Central memory CD4-positive, alpha-beta T cell (primary cell): ENCODE measurements at places on chromosomes 16 and 17.

- no peak for DNase-seq
Observed at GRCh38 chr17:74699236-74699635, 13.5 kb downstream of the CD300LF start.

DNA sequence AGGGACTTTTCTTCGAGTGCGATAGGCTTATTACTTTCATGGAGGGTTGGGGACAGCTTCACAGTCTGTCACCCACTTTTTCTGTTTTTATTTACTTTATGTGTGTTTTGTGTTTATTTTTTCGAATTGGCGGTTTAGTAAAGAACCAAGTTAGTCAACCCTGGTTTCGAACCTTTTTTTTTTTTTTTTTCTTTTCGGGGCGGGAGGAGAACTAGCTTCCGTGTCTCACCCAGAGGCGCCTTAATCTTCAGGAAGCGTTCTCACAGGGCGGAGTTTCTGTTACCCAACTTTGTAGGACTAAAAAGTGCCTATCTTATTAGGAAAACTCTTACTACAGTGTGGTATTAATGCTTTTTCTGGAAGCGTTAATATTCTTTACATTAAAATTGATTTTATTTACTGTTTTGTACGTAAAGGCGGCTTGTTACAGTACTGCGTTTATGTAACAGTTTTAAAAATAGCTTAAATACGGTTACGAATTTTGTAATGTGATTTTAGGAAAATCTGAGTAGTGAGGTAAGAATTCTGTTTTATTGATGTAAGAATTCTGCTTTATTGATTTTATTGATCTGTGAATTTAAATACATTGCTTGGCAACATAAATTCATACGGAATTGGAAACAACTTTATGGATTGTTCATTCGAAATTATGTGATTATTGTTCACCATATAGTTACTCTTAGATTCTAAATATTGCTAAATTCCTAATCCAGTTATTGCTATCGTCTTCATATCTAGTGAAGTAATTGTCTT is 885 bp downstream of the ZNF207 start:
- DNase-seq, result peak; percentile 53

DNA sequence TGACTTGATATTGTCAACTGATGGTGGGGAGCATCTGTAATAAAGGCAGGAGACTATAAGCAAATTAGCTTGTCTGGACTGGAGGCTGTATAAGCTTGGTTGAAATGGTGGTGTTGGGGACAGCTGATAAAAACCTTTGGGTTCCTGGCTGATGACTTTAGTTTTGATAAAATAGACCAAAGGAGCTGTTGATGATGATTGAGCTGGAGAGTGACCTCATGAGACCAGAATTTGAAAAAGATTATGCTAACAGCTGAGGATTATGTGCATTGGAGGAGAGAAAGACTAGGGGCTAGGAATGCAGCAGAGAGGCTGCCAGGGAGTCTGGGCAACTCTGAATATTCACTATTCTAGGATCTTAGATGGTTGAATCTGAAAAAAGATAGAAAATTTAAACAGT is 8.7 kb upstream of the CDC27 start:
- no peak for DNase-seq

DNA sequence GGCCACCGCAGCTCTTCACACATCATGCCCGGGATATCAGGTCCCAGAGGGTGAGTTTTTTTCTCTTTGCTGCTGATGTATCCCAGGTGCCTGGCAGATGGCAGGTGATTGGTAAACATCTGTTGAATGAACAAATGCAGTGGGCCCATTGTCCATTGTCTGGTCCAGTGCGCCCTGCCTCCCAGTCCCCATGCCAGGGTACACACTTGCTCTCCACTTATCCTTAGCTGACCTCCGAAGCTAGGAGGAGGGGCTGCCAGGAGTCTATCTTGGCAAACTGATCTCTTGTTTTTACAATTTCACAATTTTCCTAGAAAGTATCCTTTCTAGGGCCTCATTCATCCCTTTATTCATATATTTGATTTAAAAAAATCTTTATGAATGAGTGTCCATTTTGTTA is 196.0 kb downstream of the RAB11FIP4 start:
- DNase-seq, result no peak

DNA sequence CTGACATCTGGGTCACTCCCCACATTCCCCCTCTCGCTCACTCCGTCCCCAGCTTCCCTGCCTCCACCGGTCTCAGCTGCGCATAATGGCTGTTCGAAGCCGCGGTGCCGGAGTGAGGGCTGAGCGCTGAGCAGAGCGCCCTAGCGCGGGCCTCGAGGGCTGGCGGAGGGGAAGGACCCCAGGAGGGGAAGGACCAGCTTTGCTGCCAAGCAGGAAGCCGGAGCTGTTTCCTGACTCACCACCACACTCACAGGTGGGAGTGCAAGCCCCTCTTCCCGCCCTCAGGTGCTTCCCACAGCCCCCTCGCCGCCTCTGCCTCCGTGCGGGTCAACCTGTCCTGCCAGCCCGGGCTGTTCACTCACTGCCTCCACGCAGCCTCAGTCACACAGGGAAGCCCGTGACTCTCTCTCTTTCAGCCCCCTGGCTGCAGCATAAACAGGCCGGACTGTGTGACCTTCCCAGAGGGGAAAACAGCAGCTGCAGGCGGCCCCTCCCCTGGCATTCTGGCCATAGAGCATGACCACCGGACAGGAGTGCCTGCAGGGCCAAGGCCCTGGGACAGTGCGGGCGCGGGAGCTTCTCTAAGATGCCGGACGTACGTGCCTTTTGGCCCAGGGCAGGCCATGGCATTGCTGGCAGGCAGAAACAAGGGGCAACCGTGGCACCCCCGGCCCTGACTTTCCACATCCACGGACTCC is 23.7 kb downstream of the SLC43A2 start:
- no peak for DNase-seq
